ENCODE measurements at places on chromosomes 16 and 17.

GRCh38 chr17:68248199-68248825 lies 469 bp downstream of the AMZ2 start:
- DNase-seq: peak; percentile 64

DNA sequence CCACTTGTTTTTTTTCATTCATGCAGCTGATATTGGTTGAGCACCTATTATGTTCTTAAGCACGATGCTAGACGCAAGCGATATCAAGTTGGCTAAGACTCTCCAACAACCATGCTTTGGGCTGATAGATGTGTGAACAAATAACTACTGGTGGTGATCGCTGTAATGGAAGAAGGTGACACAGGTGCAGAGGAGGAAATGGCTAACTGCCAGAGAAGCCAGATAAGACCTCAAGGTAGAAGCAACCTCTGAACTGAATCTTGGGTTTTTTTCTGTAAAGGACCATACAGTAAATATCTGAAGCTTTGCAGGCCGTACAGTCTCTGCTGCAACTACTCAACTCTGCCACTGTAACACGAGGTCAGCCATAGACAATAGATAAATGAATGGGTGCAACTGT lies 97.9 kb downstream of the C17orf67 start:
- no peak for DNase-seq

DNA sequence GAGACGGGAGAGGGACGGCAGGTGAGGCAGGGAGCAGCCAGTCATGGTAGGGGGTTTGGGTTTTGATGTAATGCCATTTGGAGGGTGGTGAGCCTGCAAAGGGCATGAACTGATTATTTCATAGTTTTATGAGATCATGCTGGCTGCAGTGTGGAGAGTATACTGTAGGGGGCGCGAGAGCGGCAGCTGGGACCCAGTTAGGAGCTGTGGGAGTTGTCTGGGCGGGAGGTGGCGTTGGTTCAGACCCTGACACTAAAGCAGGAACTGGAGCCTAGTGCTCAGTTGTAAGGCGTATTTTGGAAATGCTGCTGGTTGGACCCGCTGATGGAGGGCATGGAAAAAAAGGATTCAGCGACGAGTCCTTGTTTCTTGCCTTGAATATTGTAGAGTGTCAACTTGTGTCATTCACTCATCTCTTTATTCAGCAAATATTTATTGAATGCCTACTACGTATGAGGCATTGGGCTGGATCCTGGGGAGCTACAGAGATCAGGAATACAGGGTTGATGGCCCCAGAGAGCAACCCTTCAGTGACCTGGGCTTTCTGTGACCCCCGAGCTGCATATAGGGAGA lies 23.7 kb upstream of the KDM8 start:
- DNase-seq: peak; percentile 66

- DNase-seq: no peak
Measured at GRCh38 chr17:29138971-29139691, 41.1 kb downstream of the MYO18A start.

- DNase-seq: no peak
Measured at GRCh38 chr17:29034510-29034909, 8.4 kb upstream of the PIPOX start.

DNA sequence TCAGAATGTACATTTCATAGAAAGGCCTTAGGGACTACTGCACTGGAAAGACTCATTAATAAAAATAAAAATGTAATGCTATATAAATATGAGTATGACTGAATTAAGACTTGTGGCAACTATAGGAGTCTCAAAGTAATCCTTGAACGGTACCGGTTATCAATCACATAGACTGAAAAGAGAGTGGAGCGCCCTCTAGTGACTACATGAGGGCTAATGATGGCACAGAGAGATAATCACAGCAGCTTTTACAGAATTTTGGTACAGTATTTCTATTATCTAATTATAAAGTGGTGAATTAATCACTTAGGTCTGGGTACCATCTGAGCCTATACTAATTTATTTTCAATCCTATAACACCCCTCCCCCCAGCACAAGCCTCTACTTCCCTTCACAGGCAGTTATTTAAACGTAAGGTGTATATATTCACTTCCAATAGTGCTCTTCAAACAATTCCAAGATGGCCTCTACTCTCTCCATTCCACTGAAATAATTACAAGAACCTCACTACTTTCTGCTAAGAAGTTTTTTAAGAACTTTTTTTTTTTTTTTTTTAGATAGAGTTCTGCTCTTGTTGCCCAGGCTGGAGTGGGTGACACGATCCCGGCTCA lies 40.7 kb upstream of the ANKFY1 start:
- DNase-seq: peak; percentile 72

GRCh38 chr17:71224824-71225575 lies 895.8 kb upstream of the SOX9 start:
- no peak for DNase-seq

DNA sequence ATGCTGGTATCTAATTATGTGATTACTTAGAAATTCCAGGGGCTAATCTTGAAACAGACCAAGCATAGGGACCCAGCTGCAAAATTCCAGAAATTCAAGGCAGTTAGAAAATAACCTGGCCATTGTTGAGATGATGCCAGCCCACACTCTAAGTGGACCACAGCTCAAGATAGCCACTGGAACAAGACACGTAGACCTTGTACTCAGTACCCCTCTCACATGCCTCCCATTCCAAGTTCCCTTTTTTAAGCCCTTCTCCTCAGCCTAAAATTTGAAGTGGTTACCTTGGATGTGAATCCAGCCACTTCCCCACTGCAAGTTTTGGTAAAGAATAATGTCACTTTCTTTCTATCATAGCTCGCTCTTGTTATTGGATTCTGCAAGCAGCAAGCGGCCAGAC lies 4.1 kb upstream of the ZNF19 start:
- DNase-seq: no peak

GRCh38 chr16:19717314-19717713 lies 713 bp downstream of the KNOP1 start:
- DNase-seq: peak; percentile 35

DNA sequence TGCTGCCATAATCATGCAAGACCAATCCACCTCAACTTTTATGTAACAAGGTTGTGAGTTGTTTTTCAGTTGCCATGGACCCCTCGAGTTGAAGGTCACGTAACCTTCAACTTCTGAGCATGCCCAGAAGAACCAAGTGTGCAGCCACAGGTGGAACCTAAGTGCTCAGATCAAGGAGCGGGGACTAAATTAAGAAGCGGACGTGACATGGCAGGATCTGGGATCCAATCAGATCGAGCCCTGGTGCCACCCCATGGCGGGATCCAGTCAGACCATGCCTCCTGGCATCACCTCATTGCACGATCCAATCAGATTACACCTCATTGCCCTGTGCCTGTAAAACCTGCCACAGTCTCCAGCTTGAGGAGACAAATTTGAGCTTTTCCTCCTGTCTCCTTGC lies 204.5 kb upstream of the CDH5 start:
- no peak for DNase-seq

DNA sequence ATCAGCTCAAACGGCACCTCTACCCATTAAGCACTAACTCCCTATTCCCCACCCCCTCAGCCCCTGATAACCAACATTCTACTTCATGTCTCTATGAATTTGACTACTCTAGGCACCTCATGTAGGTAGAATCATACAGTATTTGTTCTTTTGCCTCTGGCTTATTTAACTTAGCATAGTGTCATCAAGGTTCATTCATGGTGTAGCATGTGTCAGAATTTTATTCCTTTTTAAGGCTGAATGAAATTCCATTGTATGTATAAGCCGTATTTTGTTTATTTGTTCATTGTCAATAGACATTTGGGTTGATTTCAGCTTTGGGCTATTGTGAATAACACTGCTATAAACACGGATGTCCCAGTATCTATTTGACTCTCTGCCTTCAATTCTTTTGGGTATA lies 794.9 kb upstream of the SOX9 start:
- no peak for DNase-seq

- DNase-seq: peak; percentile 17
Measured at GRCh38 chr17:49045376-49045775, 48.2 kb downstream of the IGF2BP1 start.

DNA sequence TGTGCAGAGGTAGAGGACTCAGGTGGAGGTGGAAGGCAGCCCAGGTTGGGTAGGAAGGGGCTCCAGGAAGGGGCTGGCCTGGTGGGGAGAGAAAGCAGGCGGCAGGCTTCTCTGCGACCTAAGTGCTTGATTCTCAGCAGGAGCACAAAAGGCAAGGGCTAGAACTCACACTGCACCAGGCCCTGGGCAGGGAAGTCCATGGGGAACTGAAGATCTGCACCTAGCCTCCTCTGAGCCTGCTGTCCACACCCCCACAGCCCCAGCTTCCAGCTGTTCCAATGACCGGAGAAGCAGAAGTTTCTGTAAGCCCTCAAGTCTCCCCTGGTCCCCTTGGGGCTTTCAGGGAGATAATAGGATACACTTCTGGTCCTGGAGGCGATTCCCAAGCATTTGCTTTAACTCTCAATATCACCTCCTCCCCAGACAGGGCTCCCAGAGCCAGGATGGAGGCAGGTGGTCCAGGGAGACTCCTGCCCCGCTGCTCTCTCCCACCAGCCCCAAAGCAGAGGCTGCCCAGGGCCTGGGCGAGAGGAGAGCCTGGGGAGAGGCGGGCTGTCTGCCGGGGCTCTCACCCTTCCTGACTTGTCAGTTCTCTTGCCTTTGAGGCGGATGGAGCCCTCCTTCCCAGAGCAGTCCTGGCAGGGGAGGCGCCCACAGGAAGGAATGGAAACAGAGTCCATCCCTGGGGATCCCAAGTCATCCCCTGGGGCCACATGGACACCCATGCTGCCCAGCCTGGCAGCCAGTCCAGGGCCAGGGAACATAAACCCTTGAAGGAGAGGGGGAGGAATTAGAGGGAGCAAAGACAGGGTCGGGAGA lies 126.0 kb downstream of the RBFOX3 start:
- DNase-seq: no peak

GRCh38 chr17:45902892-45903346 lies 8.6 kb downstream of the MAPT start:
- DNase-seq: no peak

- no peak for DNase-seq
Measured at GRCh38 chr17:73645050-73645871, 1.0 kb upstream of the SDK2 start.

DNA sequence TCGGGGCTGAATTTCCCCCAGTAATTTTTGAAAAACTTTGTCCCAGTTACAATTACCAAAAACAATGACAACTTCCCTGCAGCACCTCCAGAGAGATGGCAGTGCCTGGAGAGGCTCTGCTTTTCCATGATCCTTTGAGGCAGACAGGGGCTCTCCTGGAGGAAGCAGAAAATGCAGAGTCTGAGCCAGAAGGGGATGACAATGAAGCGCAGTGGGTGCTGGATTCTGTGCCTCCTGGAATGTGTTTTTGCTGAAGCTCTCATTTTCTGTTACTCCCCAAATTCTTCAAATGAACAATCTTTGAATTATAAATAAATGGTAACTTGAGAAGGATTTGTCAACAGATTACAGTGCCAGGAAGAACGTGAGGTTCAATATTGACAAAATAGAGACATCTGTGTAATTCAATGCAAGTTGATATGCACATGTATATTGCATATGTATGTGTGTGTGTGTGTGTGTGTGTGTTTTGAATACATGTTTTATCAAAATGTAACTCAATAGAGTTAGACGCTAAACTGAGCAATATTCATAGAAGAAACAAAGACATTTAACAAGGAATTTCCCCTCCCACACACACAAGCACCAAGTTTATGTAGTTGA lies 9.7 kb upstream of the RUSF1 start:
- DNase-seq: no peak

- DNase-seq: no peak
Measured at GRCh38 chr17:43759836-43760235, 1.2 kb upstream of the SOST start.

GRCh38 chr16:10617662-10618420 lies 37.4 kb upstream of the EMP2 start:
- peak; percentile 2 for DNase-seq

GRCh38 chr16:15777533-15778203 lies 79.2 kb downstream of the MYH11 start:
- DNase-seq: peak; percentile 56
